ENCODE measurements at places on chromosomes 12 and 14.

DNA sequence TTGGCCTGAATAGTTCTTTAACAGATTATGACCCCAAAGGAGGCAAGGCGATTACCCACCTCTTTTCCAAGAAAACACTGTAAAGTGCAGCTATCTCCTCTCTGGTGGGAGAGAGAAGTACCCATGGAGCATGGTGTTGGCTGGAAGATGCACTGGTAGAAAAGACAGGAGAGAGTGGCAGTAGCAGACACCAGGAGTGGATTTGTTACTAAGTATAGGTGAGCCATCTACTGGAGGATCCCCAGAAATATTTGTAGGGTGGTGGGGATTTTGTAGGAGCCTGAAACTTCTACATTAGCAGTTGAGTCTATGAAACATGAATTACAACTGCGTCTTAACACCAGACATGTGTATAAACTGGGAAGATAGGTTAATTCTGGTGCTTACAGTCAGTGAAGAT is 148.0 kb downstream of the SLC38A4 start:
- DNase-seq: peak; percentile 15

GRCh38 chr12:32211900-32212156 is 105.2 kb downstream of the BICD1 start:
- DNase-seq: no peak

- no peak for DNase-seq
Measured at GRCh38 chr12:110123919-110124268, 263 bp upstream of the IFT81 start.

DNA sequence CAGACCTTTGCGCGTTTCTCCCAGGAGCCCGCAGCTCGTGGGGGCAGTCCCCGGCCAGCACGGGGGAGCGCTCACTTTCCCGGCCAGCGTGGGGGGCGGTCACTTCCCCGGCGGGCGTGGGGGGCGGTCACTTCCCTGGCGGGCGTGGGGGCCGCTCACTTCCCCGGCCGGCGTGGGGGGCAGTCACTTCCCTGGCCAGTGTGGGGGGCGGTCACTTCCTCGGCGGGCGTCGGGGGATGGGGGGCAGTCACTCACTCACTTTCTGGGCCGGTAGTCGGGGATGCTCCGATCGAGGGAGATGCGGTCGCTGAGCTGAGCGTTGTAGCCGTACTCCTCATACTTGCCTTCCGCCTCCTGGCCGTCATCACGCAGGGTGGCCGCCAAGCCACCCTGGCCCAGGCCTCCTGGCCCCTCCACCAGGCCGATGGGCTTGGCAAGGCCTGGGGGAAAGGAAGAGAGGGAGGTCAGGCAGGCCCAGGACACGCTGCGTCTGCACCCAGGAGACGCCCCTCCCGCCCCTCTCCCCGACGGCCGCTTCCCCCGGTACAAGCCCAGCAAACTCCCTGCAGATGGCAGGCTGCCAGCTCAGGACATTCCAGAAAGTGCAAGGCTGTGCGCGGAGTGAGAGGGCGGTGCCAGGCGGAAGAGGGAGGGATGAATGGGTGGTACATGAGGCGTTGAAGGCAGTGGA is 43.3 kb downstream of the GALNT9 start:
- no peak for DNase-seq

- no peak for DNase-seq
Measured at GRCh38 chr12:103857164-103857563, 16.1 kb upstream of the NT5DC3 start.

DNA sequence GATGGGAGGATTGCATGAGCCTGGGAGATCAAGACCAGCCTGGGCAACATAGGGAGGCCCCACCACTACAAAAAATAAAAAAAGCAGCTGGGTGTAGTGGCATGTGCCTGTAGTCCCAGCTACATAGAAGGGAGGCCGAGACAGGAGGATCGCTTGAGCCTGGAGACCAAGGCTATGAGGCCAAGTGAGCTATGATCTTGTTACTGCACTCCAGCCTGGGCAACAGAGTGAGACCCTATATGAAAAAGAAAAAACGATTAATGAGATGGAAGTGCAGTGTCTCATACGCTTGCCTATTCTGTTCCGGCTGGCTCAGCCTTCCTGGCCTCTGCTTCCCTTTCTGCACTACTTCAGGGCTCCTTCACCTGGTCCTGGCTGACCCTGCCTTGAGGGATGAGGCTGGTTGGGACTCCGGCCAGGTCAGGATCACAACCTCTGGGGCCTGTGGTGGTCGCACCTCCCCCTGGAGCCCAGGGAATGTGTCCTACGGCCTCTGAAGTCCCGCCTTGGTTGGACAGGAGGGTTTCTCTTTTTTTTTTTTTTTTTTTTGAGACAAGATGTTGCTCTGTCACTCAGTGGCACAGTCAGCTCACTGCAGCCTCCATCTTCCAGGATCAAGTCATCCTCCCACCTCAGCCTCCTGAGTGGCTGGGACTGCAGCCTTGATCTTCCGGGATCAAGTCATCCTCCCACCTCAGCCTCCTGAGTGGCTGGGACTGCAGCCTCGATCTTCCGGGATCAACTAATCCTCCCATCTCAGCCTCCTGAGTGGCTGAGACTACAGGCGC is 10.7 kb downstream of the TEDC1 start:
- no peak for DNase-seq

DNA sequence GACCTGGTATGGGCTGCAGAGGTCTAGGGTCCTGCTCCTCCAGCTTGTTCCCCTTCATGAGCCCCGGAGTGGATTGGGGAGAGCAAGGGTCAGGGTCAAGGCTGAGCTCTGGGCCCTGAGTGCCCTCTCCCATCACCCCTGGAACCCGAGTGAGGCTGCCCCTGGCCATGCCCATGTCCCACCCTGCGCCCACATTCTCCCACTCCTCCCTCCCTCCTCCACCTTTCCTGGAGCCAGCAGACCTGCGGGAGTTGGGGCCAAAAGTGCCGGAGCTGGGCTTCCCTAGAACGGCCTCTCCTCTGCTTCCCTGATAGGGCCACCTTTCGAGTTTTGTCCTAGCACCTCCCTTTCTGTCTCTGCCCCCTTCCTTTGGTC is 590 bp downstream of the SCNN1A start:
- no peak for DNase-seq

GRCh38 chr14:56199982-56200577 is 81.9 kb downstream of the PELI2 start:
- DNase-seq: no peak

GRCh38 chr14:100037353-100037752 is 27.9 kb upstream of the EVL start:
- peak; percentile 18 for DNase-seq

DNA sequence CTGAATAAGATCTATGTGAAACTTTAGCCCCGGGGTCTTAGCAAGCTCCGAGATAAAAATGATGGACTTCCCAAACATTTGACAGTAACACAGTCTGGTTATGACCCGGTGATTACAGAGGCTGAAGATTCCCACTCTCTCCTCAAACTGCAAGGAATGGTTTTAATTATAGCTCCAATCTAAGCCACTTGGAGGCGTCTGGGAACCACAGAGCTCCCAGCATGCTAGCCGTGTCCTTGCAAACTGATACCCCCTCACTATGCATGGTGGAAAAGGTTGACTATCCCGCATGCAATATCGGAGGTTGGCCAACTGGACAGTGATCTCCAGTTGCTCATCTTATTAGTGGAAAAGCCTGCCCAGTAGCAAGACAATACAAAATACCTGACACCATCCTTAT is 76.5 kb upstream of the GRIN2B start:
- no peak for DNase-seq

DNA sequence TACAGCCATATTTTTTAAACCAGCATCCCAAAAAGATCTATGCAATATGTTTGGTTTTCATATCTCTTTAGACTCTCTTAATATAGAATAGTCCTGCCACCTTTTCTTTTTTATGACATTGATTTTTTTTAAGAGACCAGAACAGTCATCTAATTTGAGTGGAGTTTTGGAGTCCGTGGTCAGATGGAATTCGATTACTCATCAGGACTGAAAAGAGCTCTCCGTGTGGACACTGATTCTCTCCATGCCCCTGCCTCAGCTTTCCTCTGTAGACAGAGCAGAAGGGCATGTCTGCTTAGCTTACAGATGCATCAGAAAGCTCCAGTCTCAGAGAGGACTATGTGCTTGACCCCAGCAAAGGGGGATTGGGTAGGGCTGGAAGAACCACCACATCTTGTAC is 27.8 kb downstream of the SMCO2 start:
- DNase-seq: no peak
